ENCODE measurements at places on chromosomes 12 and 14. TPM values are rescaled to one million over a fixed set of nuclear protein-coding genes. Genes with fewer than 3 reads are reported as not detected.

GRCh38 chr14:100359881-100360280 is 36.7 kb downstream of the SLC25A47 start:
- no peak overlapping the region for H3K27ac ChIP-seq
- no peak overlapping the region for H3K4me3 ChIP-seq
- no peak for DNase-seq
- peaks cover 85% of the 10 kb centered on the region for H3K36me3 ChIP-seq
- H3K4me1 ChIP-seq, result peaks cover 31% of the 10 kb centered on the region

GRCh38 chr12:106049105-106049504 is 89.6 kb downstream of the NUAK1 start:
- no peaks in the 10 kb centered on the region for H3K4me1 ChIP-seq
- H3K4me3 ChIP-seq, result no peak overlapping the region

- H3K4me3 ChIP-seq, result peak overlapping the region; percentile 3
- no peaks in the 10 kb centered on the region for H3K36me3 ChIP-seq
- peaks cover 63% of the 10 kb centered on the region for H3K27me3 ChIP-seq
- peak overlapping the region; percentile 51 for H3K27ac ChIP-seq
- DNase-seq, result peak; percentile 88
- peaks cover 52% of the 10 kb centered on the region for H3K4me1 ChIP-seq
Measured at GRCh38 chr12:48977290-48978281, 536 bp upstream of the WNT1 start.

- no peak overlapping the region for H3K27ac ChIP-seq
- H3K36me3 ChIP-seq, result no peaks in the 10 kb centered on the region
- no peaks in the 10 kb centered on the region for H3K4me1 ChIP-seq
- no peak for DNase-seq
- H3K4me3 ChIP-seq, result no peak overlapping the region
- H3K27me3 ChIP-seq, result no peaks in the 10 kb centered on the region
Measured at GRCh38 chr12:60070552-60070951, 474.7 kb downstream of the SLC16A7 start.

- H3K27me3 ChIP-seq, result no peaks in the 10 kb centered on the region
- H3K4me1 ChIP-seq, result peaks cover 43% of the 10 kb centered on the region
- no peak for DNase-seq
Measured at GRCh38 chr12:111841236-111841749, 735 bp upstream of the MAPKAPK5 start.

MANSC1 gene
- 0.09 TPM for total RNA-seq

DNA sequence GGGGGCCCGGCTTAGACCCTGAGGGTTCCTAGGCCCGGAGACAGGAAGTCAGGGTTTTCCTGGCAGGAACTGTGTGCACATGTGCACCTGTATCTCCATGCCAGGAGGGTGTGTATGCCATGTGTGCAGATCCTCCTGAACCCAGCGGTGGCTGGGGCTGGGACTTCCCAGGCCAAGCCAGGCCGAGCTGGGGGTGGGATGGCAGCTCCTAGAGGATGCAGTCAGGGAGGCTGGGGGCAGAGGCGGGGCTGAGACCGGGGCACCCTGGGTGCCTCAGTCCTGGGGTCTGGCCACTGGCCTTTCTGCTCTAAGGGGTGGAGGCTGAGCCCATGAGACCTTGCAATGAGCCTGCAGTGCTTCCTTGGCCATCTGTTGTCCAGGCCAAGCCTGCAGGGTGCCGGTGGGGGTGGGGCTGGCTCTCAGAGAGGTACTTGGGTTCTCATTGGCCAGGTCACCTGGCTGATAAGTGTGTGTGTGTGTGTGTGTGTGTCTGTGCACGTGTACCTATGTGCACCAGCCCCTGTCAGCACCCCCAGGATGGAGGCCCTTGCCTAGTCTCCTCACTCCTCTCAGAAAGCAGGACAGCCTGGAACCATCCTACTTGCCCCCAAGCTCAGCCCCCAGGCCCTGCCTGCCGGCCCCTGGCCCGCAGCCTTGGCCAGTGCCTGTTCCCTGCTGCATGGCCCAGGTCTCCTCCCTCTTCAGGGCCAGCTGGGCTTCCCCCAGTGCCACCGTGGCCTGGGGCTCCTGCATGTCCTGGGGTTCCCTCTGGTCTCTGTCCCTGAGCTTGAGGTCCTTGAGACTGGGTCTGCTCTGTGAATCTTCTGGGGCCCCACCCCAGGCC is 10.6 kb upstream of the TNFAIP2 start:
- H3K27ac ChIP-seq, result no peak overlapping the region
- no peaks in the 10 kb centered on the region for H3K36me3 ChIP-seq

OXA1L gene
- total RNA-seq, result 134 TPM

- H3K27ac ChIP-seq, result no peak overlapping the region
- no peak for DNase-seq
- H3K36me3 ChIP-seq, result no peaks in the 10 kb centered on the region
- H3K4me1 ChIP-seq, result peaks cover 1% of the 10 kb centered on the region
- no peak overlapping the region for H3K4me3 ChIP-seq
- H3K27me3 ChIP-seq, result peaks cover 2% of the 10 kb centered on the region
Measured at GRCh38 chr12:5276327-5276880, 155.5 kb upstream of the NTF3 start.

DNA sequence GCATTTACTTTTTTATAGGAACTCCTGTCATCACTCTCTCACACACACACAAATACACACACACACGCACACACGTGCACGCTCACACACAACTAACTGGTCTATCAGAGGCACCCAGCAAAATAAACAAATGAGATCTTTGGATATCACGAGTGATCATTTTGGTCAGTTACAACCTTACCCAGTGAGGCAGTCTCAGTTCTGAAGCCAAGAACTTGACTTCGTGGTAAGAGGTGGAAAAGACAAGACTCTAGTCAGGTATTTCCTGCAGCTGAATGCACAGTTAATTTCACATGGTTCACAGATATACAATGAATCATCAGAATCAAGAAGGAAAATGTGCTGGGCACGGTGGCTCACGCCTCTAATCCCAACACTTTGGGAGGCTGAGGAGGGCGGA is 39.4 kb downstream of the ATF7 start:
- H3K36me3 ChIP-seq, result peaks cover 2% of the 10 kb centered on the region
- no peaks in the 10 kb centered on the region for H3K27me3 ChIP-seq
- no peak for DNase-seq
- H3K4me3 ChIP-seq, result no peak overlapping the region
- peaks cover 41% of the 10 kb centered on the region for H3K4me1 ChIP-seq
- no peak overlapping the region for H3K27ac ChIP-seq

- H3K27me3 ChIP-seq, result no peaks in the 10 kb centered on the region
- no peak overlapping the region for H3K4me3 ChIP-seq
- H3K36me3 ChIP-seq, result no peaks in the 10 kb centered on the region
- no peak for DNase-seq
- no peak overlapping the region for H3K27ac ChIP-seq
- H3K4me1 ChIP-seq, result no peaks in the 10 kb centered on the region
Measured at GRCh38 chr12:10031321-10031720, 839 bp downstream of the CLEC9A start.

GPR84 gene
- not detected for total RNA-seq

GRCh38 chr14:56195704-56196103 is 77.5 kb downstream of the PELI2 start:
- peak; percentile 70 for DNase-seq
- no peak overlapping the region for H3K4me3 ChIP-seq
- peaks cover 29% of the 10 kb centered on the region for H3K4me1 ChIP-seq
- H3K27ac ChIP-seq, result peak overlapping the region; percentile 43
- no peaks in the 10 kb centered on the region for H3K27me3 ChIP-seq
- H3K36me3 ChIP-seq, result no peaks in the 10 kb centered on the region

TMTC3 gene
- 4.7 TPM for total RNA-seq

INSM2 gene
- total RNA-seq, result not detected

GRCh38 chr14:21215879-21216251 is 53.4 kb downstream of the HNRNPC start:
- peaks cover 78% of the 10 kb centered on the region for H3K36me3 ChIP-seq
- peak overlapping the region; percentile 81 for H3K27ac ChIP-seq
- no peak for DNase-seq

DAZAP2 gene
- 91.7 TPM for total RNA-seq

HOXC12 gene
- not detected for total RNA-seq

ATP5F1B gene
- 869 TPM for total RNA-seq

DNA sequence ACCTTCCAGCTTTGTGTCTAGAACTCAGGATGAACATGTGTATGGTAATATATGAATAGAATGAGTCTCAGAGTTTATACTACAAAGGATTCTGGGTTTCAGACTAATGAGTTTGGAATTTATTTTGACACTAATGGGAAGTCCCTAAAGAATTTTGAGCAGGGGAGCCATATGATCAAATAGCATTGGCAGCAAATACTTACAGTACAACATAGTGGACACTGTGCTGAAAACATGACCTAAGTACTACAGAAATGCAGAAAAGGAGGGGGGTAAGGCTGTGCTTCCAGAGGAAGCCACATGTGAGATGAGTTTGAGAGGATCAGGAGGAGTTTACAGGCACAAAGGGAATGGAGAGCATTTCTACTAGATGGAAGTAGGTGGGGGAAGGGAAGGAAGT is 225.8 kb downstream of the C12orf42 start:
- DNase-seq, result no peak
- H3K27ac ChIP-seq, result no peak overlapping the region
- H3K4me1 ChIP-seq, result peaks cover 20% of the 10 kb centered on the region
- H3K4me3 ChIP-seq, result no peak overlapping the region
- H3K36me3 ChIP-seq, result no peaks in the 10 kb centered on the region

DNA sequence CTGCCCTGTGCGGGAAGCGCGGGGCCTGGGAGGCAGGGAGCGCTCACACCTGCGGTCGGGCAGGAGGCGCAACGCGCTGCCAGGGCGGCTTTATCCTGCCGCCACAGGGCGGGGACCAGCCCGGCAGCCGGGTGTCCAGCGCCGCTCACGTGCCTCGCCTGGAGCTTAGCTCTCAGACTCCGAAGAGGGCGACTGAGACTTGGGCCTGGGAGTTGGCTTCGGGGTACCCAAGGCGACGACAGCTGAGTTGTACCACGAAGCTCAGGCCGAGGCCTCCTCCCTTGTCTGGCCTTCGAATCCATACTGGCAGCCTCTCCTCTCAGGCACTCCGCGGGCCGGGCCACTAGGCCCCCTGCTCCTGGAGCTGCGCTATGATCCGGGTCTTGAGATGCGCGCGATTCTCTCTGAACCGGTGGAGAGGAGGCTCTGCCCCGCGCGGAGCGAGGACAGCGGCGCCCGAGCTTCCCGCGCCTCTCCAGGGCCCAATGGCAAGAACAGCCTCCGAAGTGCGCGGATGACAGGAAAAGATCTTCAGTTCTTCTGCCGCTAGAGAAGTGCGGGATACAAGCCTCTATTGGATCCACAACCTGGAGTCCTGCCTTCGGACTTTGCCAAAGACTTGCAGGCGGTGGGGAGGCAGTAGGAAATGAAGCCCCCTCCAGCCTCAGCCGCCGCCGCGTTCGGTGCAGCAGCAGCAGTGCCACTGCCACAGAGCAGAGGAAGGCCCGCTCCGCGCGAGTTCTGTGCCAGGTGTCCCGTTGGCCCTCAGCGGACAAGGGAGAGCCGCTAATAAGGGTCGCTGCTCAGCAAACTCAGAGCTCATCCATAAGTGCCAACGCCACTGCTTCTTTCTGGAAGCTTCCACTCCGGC is 6.8 kb downstream of the SIX1 start:
- H3K27ac ChIP-seq, result no peak overlapping the region
- peaks cover 28% of the 10 kb centered on the region for H3K4me1 ChIP-seq
- no peak for DNase-seq
- no peaks in the 10 kb centered on the region for H3K36me3 ChIP-seq
- H3K4me3 ChIP-seq, result no peak overlapping the region

GRCh38 chr14:34029921-34030334 is 79.1 kb upstream of the EGLN3 start:
- H3K27me3 ChIP-seq, result peaks cover 5% of the 10 kb centered on the region
- no peak overlapping the region for H3K27ac ChIP-seq
- H3K4me1 ChIP-seq, result no peaks in the 10 kb centered on the region
- H3K4me3 ChIP-seq, result no peak overlapping the region
- no peak for DNase-seq

DNA sequence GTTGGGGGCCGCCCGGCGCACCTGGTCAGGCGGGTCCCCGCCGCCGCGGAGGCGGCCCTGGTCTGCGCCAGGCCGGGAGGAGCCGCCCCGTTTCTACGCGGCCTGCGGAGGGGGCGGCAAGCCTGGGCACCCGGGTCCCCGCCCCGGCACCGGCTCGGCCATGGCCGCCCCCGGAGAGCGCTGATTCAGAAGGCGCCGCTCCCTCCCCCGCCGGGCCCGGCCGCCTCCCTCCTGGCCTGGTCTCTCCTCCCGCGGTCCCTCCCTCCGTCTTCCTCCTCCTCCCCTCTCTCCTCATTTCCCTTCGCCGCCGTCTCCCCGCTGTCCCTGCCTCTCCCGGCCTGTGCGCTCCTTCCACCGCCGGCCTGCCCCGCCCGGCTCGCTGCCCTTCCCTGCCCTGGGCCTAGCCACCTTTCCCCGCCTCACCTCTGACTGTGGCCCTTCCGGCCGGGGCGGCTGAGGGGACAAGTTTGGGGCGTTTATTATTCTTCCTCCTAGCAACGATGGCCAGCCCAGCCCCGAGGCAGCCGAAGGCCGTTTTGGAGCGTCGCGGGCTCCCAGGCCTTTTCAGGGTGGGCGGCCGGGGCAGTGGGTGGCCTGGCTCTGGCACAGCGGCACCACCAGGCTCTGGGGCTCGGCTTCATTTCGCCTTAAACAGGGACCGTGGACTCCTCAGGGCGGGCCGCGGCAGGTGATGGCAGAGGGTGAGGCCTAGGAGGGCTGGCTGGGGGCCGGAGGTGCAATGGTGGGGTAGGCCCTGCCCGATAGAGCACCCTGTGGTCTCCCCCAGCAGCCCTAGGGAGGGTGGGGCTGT is 768 bp downstream of the CEP170B start:
- no peaks in the 10 kb centered on the region for H3K36me3 ChIP-seq
- H3K4me3 ChIP-seq, result peak overlapping the region; percentile 60
- DNase-seq, result peak; percentile 53
- H3K4me1 ChIP-seq, result no peaks in the 10 kb centered on the region
- H3K27me3 ChIP-seq, result peaks cover 25% of the 10 kb centered on the region

- no peaks in the 10 kb centered on the region for H3K36me3 ChIP-seq
- H3K4me3 ChIP-seq, result no peak overlapping the region
- DNase-seq, result no peak
- H3K4me1 ChIP-seq, result no peaks in the 10 kb centered on the region
- no peaks in the 10 kb centered on the region for H3K27me3 ChIP-seq
- H3K27ac ChIP-seq, result no peak overlapping the region
Measured at GRCh38 chr14:69794791-69795190, 2.2 kb downstream of the SLC10A1 start.

- H3K36me3 ChIP-seq, result no peaks in the 10 kb centered on the region
- peaks cover 3% of the 10 kb centered on the region for H3K27me3 ChIP-seq
- H3K4me3 ChIP-seq, result no peak overlapping the region
- no peak overlapping the region for H3K27ac ChIP-seq
- H3K4me1 ChIP-seq, result no peaks in the 10 kb centered on the region
Measured at GRCh38 chr12:119182701-119183493, 4.2 kb downstream of the HSPB8 start.

DNA sequence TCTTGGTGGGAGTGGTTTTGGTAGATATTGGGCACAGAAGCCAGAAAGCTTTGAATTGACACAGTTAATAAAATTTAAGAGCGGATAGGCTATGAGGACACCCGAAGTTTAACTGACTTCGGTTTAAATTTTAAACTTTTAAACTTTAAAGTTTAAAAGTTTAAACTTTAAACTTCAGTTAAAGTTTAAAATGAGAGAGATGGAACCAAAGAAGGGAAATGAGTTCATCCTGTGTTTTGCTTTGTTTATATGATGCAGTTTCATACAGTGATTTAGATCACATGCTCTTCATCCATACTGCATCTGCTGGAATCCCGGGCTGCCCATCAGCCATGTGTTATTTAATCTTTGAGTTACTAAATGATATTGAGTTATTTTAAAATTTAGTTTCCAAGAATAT is 27.2 kb upstream of the LRRK2 start:
- H3K27me3 ChIP-seq, result peaks cover 2% of the 10 kb centered on the region
- peaks cover 6% of the 10 kb centered on the region for H3K4me1 ChIP-seq
- H3K36me3 ChIP-seq, result no peaks in the 10 kb centered on the region
- H3K27ac ChIP-seq, result no peak overlapping the region
- no peak overlapping the region for H3K4me3 ChIP-seq
- no peak for DNase-seq

- DNase-seq, result no peak
- H3K27me3 ChIP-seq, result no peaks in the 10 kb centered on the region
- no peaks in the 10 kb centered on the region for H3K36me3 ChIP-seq
- no peaks in the 10 kb centered on the region for H3K4me1 ChIP-seq
Measured at GRCh38 chr14:22255017-22255950, 333.7 kb downstream of the DAD1 start.

Data from activated CD8-positive, alpha-beta T cell treated with anti-CD3 and anti-CD28 coated beads for 36 hours (primary cell).